ENCODE measurements at places on chromosomes 5 and 9.

GRCh38 chr5:68920888-68921287 lies 172.9 kb upstream of the SLC30A5 start:
- DNase-seq: no peak

- peak; percentile 97 for DNase-seq
Observed at GRCh38 chr5:139293507-139294373, at the start of gene MATR3. Gene MATR3, plus strand, starts transcription at chr5:139293740. Its CDS starts 13,676 bp downstream, at chr5:139307416.

DNA sequence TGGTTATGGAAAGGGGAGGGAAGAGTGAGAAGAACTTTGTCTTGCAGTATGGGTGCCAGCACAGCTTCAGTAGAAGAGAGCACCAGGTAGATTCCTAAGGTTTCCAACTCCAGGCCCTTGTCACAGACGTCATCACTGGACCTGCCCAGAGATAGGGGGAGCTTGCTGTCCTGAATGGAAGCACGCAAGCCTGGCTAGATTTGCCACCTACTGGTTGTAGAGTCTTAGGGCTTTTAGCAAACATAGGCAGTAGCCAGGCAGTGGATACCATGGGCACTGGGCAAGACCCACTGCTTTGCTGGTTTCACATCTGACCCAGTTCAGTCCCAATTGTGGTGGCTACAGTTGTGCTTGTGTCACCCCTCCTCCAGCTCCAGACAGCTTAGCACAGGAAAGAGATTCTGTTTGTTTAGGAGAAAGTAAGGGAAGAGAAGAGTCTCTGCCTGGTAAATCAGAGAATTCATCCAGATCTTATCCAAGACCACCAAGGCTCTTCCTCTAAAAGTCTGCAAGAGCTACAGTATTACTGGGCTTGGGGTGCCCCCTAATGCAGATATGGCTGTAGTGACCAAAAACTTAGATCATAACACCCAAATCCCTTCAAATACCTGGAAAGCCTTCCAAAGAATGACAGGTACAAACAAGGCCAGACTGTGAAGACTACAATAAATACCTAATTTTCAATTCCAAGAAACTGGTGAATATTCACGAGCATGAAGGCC lies 158.9 kb downstream of the HINT1 start:
- no peak for DNase-seq

- no peak for DNase-seq
Observed at GRCh38 chr5:174877987-174878386, 153.6 kb downstream of the MSX2 start.

- DNase-seq: no peak
Observed at GRCh38 chr5:181222630-181223057, 437 bp upstream of the TRIM41 start.

DNA sequence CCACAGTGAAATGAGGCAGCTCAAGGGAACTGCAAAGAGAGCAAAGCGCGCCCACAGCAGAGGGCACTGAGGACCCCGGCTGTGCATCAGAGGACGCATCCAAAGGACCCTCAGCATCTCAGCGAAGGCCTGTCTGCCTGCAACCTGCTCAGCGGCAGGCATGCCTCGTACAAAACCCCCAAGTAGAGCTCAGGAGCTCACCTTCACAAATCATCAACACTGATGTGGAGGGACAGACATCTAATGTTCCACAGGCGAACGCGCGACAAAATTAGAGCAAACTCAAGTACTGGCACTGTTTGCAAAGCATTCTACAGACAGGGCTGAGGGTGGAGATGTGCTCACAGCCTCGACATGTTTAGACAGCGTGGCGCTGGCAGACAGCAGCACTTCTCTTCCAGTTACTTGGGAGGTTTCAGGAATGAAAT lies 81.0 kb downstream of the DCP2 start:
- no peak for DNase-seq

GRCh38 chr5:72845889-72846288 lies 29.4 kb downstream of the TNPO1 start:
- DNase-seq: no peak

DNA sequence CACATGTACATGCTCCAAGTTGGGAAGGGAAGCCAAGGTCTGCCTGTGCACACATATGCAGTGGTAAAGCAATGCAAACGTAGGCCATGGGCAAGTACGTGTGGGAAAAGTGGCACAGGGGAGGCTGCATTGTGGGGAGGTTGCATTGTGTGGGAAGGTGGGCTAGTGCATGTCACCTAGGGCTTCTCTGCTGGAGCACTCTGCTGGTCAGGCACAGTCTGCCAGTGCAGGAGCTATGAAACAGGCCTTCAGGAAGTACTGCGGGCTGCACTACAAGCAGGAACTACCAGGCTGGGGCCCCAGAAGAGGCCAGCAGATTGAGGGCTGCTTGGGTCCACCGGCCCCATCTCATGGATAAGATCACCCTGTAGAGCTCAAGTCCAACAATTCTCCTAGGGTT lies 1694.6 kb upstream of the CDH6 start:
- no peak for DNase-seq

Data from NCI-H526 treated with DMSO at 0.1 percent for 48 hours (cell line).